Effector CD8-positive, alpha-beta T cell (primary cell): ENCODE measurements at places on chromosomes 13 and 19.

DNA sequence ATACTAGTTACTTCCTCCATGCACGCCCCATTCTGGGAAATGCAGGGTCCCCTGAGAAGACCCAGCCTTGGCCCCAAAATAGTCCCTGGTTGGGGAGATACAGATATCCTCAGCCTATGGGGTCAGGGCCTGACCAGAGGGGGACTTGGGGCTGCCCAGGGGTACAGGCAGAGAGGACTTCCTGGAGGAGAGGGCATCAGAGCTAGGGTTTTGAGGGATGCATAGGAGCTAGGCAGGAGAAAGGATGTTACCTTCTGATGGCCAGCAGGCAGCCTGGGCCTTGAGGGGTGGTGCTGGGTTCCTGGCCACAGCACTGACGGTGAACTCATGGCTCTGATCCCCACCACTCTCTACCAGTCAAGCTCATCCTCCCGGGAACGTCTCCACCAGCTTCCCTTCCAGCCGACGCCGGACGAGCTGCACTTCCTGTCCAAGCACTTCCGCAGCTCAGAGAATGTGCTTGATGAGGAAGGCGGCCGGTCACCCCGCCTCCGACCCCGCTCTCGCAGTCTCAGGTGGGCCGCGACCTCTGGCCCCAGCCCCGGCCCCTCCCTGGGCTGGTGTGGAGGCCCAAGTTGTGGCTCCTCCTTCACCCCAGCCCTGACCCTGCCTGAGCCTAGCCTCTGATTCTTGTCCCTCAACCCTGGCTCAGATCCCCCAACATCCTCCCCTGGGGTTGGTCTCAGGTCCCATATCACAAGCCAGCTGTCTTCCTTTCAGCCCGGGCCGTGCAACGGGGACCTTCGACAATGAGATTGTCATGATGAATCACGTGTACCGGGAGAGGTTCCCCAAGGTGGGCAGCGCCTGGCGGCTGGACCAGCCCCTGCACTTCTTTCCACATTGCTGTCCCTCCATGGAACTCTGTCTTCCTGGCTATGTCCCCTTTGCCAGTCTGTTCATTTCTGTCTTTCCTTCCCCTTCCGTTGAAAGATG lies 25.6 kb downstream of the MAST3 start:
- no peak for DNase-seq

DNA sequence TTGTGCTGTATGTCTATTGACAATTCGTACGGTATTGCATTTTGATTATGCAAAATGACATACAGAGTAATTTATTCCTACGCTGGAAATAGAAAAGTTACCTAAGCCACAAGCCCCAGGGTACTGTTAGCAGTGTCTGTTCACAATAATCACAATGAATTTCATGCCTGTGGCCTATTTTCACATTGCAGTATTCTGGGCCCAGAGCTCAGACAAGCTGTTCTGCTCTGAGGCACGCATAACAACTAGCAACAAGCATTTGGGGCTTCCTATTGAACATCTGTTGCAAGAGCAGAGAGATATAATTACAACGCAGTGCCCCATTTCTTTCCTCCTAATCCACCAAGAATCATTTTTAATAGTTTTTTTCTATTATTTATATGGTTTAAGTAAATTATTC lies 158.9 kb upstream of the SGCG start:
- DNase-seq, result no peak

GRCh38 chr19:32352241-32352630 lies 6.8 kb downstream of the ZNF507 start:
- no peak for DNase-seq

GRCh38 chr13:88908961-88909441 lies 1237.8 kb downstream of the SLITRK5 start:
- DNase-seq, result no peak
